ENCODE measurements at places on chromosomes 1 and 21. TPM values are rescaled to one million over a fixed set of nuclear protein-coding genes. Genes with fewer than 3 reads are reported as not detected.

Gene SHISAL2A
- total RNA-seq, result not detected

DNA sequence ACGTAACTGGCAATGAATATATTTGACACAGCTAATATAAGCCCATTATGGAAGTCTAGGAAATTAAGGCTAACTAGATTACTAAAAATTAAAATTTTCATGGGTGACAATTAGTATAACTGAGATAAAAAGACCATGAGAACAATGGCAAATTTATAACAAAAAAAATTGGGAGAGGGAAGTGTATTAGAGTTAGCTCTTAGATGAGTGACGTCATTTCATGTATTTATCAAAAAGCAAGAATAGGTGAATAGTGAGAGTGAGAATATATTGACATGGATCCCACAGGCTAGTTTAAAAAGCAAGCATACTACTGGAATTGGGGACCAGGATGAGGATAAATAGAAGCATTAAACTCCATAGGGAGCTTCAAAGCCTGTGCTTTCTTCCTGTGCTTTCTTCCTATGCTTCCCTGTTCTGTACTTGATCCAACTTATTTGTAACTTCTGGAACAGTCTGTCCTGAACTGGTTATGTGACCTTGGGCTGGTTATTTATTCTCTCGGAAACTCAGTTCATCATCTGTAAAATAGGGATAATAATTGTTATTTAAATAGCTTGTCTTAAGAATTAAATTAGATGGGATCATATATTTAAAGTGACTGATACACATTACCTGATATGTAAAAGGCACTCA is 9.1 kb downstream of the BCL9 start:
- DNase-seq, result no peak

- DNase-seq, result no peak
Measured at GRCh38 chr21:43911015-43911934, 46.3 kb downstream of the AGPAT3 start.

Gene AGMAT
- total RNA-seq, result 0.19 TPM

DNA sequence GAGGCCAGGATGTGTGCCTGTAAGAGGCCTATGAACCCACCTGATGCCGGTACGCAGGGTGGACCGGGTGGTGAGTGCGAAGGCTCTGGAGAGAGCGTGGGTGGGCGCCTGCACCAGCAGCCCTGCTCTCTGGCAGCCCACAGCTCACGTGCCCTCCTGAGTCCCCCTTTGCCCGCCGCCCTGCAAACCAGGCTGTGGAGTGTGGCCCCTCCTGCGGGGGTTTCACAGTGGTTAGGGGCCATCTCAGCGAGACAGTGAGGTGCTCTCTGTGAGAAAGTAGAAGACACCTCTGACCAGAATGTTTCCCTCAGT is 22.3 kb downstream of the RHBG start:
- no peak for DNase-seq

DNA sequence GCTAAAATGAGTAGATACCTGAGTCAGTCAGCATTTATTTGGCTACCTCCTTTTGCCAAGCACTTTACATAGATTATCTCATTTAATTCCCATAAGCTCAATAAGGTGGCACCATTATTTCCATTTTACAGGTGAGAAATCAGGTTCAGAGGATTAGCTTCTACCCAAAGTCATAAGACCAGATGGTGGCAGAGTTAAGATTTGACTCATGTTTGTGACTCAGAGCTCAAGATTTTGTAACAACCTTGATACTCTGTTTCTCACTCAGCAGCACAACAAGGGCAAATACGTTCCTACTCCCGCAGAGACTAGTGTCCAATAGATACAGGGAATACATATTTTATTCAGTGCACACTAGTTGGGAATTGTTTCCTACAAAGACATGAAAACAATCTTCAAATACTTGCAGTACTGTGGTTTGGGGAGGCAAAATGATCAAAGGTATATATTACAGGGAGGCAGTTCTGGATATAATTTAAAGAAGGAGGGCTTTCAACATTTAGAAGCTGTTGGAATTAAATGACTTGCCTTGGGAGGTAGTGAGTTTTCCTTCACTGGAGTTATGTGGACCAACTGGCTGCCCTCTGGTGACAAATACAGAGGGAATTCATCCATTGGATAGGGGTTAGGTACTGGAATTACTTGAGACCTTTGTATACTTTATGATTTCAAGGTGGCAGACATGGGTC is 3.6 kb downstream of the LEPR start:
- no peak for DNase-seq

DNA sequence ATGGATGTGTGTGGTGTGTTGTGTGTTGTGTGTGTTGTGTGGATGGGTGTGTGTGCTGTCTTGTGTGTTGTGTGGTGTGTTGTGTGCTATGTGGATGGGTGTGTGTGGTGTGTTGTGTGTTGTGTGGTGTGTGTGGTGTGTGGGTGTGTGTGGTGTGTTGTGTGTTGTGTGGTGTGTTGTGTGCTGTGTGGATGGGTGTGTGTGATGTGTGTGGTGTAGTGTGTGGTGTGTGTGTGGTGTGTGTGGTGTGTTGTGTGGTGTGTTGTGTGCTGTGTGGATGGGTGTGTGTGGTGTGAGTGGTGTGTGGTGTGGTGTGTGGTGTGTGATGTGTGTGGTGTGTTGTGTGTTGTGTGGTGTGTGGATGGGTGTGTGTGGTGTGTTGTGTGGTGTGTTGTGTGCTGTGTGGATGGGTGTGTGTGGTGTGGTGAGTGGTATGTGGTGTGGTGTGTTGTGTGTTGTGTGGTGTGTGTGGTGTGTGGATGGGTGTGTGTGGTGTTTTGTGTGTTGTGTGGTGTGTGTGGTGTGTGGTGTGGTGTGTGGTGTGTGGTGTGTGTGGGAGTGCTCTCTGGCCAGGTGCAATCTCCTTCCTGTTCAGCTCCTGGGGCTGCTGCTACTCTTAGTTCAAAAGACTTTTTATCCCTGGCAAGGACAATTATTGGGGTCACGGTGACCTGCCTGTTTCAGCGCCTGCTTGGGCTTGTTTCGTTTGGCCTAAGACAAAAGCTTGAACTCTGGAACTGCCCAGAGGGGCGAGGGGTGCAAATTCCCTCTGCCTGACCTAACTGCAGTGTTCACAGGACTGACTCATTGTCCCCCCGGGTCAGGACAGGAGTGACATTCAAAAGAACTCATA is 101.1 kb downstream of the UBIAD1 start:
- DNase-seq, result no peak

DNA sequence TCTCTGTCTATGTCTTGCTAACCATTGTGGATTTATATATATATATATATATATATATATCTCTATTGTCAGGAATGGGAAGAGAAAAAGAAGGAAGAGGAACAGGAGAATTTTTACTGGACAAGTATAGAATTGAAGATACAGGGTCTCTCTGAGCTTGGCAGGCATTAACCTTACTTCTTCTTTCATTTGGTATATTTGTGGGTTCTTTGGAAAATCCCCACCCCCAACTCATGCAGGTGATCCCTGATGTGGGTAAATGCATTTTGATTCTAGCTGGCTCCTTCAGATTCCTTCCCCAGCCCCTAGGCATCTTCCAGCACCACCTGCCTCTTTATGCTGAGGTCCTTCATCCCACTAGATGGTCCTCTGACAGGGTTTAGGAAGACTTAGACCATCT is 78.8 kb upstream of the TRABD2B start:
- DNase-seq, result no peak

Measured in osteocyte (in vitro differentiated cells).